ENCODE measurements at places on chromosomes 4 and X.

GRCh38 chr4:31114816-31115215, 394.6 kb downstream of the PCDH7 start:
- no peak for DNase-seq

- DNase-seq: no peak
Measured at GRCh38 chr4:85409251-85409650, 65.7 kb upstream of the ARHGAP24 start.

DNA sequence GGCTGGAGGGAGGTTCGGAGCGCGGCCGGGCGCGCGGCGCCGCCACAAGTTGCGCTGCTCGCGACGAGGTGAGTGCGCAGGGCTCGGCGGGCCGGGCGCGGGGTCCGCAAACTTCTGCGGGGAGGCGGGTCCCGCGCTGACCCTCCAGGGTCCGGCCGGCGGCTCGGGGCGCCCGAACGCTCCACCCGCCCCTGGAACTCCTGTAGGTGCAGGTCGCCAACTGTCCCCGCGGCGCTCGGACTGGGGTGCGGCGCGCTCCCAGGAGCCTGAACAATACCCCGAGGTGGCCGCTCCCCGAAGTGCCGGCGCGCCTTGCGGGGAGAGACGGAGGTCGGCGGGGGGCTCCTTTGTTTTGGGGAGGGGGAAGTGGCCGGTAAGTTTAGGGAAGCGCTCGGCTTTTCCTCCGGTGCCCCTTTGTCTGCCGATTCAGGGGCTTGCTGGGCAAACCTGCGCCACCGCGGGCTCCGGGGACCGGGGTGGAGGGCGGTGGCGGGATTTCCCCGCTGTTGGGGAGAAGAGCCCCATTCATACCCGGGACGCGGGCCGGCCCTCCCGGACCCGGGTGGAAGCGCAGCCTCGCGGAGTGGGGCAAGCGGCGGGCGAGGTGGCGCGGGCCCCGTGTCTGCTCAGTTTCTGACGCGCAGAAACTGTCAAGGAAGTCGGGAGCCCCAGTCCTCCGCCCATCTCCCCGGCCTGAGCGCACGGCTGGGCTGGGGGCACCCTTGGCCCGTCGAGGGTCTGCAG, 694 bp downstream of the TBL1X start:
- DNase-seq: peak; percentile 24

DNA sequence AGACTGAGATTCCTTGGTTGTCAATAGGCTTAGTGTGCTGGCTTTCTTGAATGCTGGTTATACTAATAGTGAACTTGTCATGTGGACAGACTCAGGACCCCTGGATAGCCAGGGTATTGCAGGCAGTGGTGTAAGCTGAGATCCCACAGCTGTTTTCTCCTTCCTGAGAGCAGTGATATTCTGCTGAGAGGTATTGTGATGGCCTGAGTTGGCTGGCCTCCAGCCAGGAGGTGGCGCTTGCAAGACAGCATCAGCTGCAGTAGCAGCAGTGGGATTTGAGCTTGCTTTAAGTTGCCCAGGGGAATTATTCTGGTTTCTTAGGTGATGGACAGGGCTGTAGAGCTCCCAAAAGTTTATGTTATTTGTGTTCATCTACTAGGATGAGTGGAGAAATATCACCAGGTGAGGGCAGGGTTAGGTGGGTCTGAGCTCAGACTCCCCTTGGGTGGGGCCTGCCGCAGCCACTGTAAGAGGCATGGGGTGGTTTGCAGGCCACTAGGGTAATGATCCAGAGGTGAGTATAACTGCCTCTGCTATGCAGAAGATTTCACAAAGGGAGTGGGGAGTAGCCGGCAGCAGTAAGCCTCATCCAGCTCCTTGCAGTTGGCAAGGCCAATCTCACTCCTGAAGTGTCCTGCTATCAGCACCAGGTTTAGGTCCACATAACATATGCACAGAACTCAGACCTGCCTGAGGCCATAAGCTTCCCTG, 66.2 kb downstream of the IL15 start:
- DNase-seq: no peak

- DNase-seq: no peak
Measured at GRCh38 chr4:119116925-119117900, 18.4 kb upstream of the MYOZ2 start.

- DNase-seq: no peak
Measured at GRCh38 chr4:171891038-171891437, 77.8 kb downstream of the GALNTL6 start.

DNA sequence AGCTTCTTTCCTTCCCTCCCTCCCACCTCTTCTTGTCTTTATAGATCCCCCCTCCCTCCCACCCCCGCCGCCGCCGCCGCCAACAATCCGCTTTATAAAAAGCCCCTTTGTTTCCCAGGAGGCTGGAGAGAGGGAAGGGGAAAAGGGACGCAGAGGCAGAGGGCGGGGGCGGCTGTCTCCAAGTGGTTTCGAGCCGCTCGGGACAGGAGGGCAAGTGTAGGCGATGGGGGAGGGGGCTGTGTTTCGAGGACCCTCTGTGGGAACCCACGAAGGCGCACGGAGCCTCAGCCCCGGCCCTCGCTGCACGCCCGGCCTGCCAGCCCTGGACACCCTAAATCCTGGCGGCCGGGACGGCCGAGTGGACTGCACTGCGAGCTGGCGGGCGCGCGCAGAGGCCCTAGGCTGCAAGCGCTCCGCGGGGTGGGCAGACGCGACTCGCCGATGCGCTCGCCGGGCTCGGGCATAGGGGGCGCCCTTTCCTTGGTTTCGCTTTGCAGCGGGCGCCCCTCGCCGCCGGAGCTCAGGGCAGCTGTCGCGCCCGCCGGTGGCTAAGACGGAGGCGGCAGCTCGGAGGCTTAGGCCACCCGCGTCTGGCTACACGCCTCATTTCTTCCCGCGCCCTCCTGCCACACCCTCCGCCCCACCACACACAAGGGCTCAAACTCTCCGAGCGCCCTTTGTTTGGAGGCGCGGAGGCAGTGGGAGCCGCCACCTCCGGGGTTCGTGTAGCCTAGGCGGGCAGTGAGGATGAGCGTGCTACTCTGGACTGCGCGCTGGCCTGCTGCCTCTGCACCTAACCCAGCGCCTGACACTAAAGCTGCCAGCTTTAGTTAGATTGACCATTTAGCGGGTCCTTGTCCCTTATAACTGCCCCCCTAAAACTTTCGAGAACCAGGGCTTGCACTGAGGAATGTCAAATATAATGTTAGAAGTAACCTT, 2.2 kb downstream of the MAMLD1 start:
- DNase-seq: peak; percentile 80

Measured in endothelial cell (in vitro differentiated cells).